Activated CD4-positive, alpha-beta T cell treated with anti-CD3 and anti-CD28 coated beads for 24 hours (primary cell): ENCODE measurements at places on chromosomes 5 and 9.

DNA sequence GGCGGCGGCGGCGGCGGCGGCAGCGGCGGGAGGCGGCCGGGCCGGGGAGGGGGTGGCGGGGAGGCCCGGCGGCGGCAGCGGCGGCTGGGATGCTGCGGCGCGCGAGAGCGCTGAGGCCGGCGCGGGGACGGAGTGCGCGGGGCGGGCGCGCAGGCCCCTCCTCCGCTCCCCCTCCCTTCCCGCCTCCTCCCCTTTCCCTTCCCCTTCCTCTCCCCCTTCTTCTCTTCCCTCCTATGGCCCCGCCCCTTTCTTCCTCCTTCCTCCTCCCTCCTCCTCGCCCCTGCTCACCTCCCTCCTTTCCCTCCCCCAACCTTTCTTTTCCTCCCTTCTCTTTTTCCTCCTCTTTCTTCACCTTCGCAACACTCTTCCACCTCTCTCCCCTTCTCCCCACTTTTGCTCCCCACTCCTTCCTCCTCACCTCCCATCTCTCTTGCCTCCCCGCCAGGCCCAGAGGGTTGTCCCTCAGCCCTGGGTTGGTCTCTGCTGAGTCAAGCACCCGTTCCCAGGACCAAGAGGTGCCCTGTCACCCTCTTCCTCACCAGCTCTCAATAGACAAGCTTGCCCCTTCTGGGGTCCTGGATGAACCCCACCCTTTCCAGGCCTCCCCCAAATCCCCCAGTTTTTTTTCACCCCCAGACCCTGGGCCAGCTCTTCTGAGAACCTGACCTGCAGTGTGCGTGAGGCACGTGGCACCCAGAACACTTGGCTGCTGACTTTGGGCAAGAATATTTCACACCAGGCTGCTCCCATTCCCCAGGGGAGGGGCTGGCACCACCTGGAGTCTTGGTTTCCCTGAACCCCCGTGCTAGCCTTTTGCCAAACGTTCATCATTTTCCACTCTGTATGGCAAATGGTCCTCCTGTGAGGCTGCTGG lies at the start of gene SEMA4D:
SEMA4D (minus strand) TSS at position 136 of the 874 bp plus-strand sequence. CDS start 92,657 bp downstream, outside the sequence.
- peak; percentile 61 for DNase-seq

- no peak for DNase-seq
These were observed 354 bp downstream of the NCBP1 start for GRCh38 chr9:97633859-97634490.

- no peak for DNase-seq
These were observed 4.5 kb downstream of the MYMK start for GRCh38 chr9:133520121-133520835.

DNA sequence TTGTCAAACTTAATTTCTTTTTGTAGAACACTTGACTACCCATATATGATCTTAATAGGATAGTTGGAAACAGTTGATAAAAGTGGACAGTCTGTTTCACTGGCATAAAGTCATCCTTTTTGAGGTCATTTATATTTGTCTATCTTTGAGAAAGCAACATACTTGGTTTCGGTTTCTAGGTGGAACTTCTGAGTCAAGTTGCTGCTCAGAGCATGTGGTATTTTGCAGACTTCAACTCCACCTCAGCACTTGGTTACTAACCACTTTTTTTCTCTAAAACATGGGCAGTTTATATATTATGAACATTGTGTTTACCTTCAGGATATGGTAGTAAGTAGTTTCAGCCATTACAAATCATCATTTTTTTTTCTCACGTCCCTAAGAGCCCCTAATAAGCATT lies 1749.0 kb upstream of the C9orf72 start:
- no peak for DNase-seq

GRCh38 chr9:111728617-111729366 lies 65.9 kb downstream of the SHOC1 start:
- DNase-seq, result no peak

DNA sequence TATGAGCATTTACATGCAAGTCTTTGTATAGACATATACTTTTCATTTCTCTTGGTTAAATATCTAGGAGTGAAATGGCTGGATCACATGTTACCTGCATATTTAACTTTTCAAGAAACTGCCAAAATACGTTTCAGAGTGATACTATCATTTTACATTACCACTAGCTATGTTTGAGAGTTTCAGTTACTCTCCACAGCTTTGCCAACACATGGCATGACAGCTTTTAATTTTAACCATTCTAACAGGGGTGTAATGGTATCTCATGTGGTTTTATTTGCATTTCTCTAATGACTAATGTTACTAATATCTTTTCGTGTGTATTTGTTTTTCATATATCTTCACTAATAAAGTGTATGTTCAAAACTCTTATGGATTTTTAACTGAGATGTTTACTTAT lies 99.8 kb downstream of the DTWD2 start:
- no peak for DNase-seq

- no peak for DNase-seq
These were observed 23.6 kb downstream of the OLFML2A start for GRCh38 chr9:124800306-124801259.

DNA sequence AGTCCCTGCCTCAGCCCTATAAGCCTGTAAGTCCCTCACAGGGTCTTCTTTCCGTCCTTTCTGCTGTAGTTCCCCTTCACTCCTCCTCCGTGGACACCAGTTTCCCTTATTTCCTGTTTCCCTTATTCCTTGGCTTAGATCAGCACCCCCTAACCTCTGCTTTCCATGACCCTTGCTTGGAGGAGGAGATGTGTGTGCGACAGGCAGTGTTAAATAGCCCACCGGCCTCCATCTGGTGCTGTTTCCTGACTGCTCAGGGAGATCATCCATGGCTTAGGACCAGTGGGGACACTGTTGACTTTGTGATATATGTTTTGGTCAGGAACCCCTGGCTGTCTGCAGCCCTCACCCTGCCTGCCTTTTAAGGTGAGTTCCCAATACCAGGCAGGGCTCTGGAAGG lies 34.1 kb upstream of the PSD2 start:
- DNase-seq, result no peak

- no peak for DNase-seq
These were observed 75.6 kb downstream of the NTNG2 start for GRCh38 chr9:132237481-132237880.

GRCh38 chr5:33238826-33239695 lies 201.7 kb upstream of the TARS1 start:
- no peak for DNase-seq

DNA sequence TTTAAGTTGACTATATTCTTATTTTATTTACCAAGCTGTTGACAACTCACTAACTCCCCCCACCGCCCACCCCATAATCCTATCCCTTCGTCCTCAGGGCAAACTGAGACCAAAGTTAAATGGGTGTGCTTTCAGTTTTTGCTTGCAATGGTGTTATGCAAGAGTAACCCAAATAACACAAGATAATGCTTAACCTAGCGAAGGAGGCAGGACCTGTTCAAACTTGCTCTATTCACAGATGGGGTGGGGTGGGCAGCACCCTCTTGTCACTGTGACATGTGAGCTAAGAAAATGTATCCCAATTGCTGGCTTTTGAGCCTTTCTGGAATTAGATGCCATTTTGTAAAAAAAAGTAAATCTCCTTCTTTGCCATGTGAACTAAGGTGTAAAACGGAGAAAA lies 40.4 kb downstream of the GLIS3 start:
- no peak for DNase-seq

DNA sequence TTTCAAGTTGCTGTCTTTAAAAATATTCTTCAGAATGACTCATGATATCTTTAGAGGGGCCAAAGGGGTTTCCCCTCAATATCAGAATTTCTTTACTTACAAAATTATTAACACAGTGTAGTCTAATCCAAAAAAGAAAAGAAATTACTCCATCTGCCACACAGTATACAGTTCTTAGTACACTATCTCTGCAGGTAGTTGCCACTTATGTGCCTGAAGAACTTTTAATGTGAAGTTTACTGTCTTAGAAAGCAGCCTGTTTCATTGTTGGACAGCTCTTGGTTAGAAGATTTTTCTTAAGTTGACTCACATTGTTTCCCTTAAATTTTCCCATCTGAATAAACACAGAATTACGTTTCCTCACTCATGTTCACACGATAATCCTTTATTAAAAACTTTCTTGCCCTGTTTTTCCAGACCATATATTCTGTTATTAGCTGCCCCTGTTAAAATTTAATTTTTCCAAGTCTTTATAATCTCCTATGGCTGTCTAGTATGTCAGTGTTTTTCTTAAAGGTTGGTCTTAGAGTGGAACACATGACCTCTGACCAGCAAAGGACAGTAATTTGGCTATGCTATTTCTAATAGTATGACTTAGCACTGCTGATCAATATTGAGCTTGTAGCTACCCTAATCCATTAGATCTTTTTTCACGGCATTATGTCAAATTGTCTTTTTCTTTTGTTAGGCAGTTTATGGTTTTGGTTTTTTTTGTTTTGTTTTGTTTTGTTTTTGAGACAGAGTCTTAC lies 21.8 kb upstream of the FKTN start:
- DNase-seq, result no peak

GRCh38 chr5:77003246-77003645 lies 27.0 kb upstream of the AGGF1 start:
- DNase-seq, result no peak

GRCh38 chr5:87746341-87746740 lies 333.6 kb upstream of the CCNH start:
- DNase-seq, result no peak

- DNase-seq, result no peak
These were observed 10.5 kb upstream of the ENTREP1 start for GRCh38 chr9:69314547-69314946.

DNA sequence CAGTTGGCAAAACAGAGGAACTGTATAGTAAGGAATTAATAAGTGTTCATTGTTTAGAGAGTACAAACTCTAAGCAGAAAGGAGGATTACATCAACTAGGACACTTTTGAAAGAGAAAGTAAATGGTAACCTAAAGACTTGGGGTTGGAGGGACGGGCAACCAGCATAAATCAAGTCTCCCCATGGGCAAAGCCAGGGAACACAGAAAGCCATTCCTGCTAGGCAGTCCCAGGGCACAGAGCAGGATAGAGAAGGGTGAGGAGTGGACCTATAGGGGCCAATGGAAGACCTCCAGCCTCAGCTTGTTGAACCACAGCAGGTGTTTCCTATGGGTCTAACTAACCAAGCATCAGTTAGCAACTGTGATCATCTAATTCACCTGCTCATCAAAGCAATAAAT lies 9.2 kb upstream of the ERAP1 start:
- DNase-seq, result no peak

DNA sequence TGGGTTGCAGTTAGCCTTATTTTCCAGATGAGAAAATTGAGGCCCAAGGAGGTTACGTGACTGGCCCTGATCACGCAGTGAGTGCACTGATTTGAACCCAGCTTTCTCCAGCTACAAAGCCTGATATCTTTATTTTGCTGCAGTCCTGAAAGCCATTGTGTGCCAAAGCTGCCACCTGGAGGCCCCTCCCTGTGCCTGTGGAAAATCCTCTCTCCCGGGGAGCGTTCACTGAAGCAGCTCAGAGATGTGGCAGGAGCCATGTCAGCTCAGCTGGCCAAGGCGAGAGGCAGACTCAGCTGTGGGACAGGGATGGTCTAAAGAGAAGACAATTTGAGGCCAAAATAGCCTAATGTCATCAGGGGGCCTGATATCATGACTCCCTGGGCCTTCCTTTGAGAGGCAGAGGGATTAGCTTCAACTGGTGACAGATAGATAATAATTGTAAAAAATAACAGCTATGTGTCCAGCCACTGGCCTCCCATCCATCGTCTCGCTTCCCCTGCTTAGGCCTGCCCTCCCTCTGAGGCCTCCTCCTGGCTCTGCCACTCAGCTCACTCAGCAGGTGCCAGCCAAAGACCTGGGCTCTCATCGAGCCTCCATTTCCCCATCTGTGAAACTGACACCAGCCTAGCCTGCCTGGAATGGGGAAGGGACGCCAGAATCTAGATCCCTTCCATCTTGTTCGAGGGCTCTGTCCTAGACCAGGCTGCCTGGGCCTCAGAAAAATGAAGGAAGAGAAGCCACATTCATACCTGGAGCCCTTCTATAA lies 74.3 kb upstream of the GGTA1 start:
- no peak for DNase-seq

DNA sequence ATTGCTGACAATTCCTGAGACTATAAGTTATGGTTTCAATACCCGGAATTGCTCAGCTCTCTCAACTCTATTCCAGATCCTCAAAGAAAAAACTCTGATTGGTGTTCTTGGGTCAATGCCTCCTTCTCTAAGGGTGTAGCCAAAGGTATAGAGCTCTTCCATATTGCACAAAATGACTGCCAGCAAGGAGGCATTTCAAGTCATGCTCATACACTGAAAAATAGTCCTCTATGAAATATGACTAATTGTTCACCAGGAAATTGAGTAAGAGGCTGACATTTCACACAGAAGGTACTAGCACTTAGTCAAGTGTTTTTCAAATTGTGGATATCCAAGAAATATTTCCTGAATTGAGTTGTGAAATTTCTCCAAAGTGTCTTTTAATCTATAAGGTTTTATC lies 111.1 kb upstream of the KLF9 start:
- no peak for DNase-seq

DNA sequence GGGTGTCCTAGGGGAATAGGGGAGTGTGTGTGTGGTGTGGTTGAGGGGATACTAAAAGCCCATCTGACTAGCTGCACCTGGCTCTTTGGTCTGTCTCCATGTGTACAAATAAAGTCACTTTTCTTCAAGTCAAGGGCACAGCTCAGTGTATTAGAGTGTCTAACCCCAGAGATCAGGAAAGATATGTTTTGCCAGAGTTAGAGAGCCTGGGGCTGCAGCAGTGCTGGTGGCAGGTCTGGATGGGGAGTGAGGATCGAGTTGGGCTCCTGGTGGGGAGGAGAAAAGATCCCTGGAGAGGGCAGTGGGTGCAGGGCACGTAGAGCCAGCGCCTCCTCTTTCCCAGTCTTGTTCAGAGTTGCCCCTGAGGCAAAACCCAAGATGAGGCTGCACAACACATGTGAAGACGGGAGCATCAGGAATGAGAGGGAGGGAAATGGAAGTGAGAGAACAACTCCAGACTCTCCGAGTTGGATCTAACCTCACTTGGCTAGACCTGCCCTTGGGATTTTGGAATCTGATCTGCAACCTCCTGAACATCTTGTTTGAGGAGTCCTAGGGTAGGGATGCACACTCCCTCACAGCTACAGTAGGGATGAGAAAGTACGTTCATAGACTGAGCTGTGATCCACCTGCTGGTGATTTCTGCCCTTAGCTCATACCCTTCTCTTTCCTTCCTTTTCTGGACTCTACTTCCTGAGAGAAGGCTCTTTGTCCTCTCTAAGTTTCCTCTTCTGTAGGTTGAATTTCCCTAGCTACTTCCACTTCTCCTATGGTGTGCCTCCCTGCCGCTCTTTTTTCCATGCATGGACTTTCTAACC lies 309.9 kb downstream of the ZSWIM6 start:
- no peak for DNase-seq

DNA sequence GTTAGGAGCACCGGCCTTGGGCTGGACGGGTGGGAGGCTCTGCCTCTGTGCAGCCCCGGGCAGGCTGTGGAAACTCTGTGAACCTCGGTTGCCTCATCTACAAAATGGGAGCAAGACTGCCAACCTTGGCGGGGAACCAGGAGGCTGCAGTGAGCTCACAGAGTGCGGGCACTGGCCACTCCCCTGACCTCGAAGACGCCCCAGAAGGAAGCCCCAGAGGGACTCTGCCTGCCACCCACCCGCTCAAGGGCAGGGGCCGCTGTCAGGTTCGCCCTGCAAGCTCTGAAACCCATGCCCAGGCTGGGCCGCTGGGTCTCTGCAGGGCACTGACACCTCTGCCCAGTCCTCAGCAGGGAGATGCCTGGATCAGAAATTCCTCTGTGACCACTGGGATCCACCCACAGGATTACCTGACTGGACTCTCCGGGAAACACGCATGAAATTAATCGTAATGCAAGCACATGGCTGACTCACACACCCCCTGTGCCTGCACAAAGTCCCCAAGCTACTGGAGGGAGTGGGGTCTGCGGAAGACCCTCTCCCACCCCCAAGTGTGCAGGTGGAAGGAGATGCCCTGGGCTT lies 7.4 kb downstream of the CCDC187 start:
- DNase-seq, result no peak

- DNase-seq, result no peak
These were observed 18.0 kb downstream of the MAP3K1 start for GRCh38 chr5:56833325-56833724.

GRCh38 chr5:169636477-169637084 lies 494 bp upstream of the DOCK2 start:
- DNase-seq, result no peak
